ENCODE measurements at places on chromosomes 7 and 10. TPM values are rescaled to one million over a fixed set of nuclear protein-coding genes. Genes with fewer than 3 reads are reported as not detected.

The GLI3 gene
- 3.9 TPM for total RNA-seq

The STEAP2 gene
- total RNA-seq: 2.6 TPM

The LRRC4 gene
- total RNA-seq: not detected

The DRGX gene
- total RNA-seq: not detected

Data from myometrial cell (primary cell).